ENCODE measurements at places on chromosomes 16 and 17.

GRCh38 chr17:46768540-46768870, 50.0 kb downstream of the WNT3 start:
- no peak for DNase-seq

DNA sequence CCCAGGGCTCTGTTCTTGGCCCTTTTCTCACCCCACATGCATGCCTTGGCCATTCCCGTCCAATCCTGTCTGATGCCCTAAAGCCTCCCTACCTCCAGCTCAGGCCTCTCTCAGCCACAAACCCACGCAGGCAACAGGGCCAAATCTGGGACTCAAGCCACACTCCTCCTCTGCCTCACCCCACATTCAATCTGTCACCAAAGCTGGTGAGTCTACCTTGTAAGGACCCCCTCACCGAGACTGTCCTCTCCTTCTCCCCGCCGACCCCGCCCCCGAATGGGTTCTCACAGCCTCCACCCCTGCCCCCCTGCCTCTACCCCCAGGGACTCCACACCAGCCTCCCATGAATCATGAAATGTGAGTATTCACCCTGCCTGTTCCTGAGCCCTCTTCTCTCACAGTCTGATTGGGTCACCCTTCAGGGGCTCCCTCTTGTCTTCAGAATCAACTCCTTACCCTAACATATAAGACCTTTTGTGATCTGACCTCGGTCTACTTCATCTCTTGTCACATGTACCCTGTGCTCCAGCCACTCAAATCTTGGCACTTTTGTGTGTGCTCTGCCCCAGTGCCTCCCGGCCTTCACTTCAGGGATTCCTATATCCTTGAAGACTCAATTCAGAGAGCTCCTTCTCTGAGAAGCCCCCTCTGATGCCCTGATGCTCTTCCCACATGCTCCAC, 10.7 kb downstream of the EPOP start:
- DNase-seq, result no peak

- DNase-seq, result no peak
Observed at GRCh38 chr17:3035256-3035967, 28.0 kb downstream of the OR1D5 start.

DNA sequence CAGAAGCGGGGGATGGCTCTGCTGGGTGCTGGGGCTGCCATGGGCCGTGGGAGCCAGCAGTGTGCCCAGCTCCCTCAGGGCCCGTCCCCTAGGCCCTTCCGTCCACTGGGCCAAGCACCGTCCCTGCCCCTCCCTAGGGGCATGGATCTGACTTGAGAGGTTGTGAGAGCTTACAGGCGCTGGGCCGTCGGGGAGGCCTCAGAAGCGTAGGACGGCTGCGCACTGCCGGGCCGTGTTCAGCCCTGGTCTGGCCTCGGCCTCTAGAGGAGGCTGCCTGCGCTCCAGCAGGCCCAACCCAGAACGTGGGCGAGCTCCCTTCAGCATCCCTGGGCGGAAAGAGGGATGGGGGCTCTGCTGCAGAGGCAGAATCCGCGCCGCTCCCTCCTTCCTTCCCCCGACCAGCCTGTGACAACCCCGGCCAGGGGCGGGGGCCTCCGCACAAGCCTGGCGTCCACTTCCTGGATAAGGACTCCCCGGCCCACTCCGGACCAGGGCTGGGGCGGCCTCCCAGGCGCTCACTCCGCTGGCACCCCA, 685 bp upstream of the MPG start:
- DNase-seq, result peak; percentile 79

GRCh38 chr17:13266606-13267005, 248.8 kb upstream of the ELAC2 start:
- DNase-seq, result no peak

- no peak for DNase-seq
Observed at GRCh38 chr17:28488533-28489276, 15.3 kb downstream of the SLC13A2 start.

DNA sequence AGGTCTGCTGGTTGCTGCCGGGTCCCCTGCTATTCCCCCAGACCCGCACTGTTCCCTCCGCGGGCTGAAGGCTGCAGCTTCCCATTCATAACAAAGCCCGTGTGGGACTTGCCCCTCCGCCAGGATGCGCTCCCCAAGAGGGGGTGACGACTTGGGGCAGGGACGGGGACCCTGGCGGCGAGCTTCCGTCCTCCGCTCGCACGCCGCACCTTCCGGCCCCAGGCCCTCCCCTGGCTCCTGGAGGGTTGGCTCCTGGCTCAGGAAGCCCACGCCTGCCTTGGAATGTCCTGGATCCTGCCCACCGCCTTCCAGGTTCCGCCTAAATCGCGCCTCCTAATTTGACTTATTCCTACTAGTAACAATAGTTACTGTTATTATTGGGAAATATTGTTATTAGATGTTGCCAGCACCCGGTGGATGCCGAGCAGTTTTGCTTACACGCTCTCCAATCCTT, 1.1 kb upstream of the TFAP4 start:
- peak; percentile 75 for DNase-seq

- DNase-seq, result no peak
Observed at GRCh38 chr16:11507350-11507749, 79.4 kb downstream of the LITAF start.

- DNase-seq, result peak; percentile 62
Observed at GRCh38 chr16:405548-406506, 4.1 kb downstream of the DECR2 start.

DNA sequence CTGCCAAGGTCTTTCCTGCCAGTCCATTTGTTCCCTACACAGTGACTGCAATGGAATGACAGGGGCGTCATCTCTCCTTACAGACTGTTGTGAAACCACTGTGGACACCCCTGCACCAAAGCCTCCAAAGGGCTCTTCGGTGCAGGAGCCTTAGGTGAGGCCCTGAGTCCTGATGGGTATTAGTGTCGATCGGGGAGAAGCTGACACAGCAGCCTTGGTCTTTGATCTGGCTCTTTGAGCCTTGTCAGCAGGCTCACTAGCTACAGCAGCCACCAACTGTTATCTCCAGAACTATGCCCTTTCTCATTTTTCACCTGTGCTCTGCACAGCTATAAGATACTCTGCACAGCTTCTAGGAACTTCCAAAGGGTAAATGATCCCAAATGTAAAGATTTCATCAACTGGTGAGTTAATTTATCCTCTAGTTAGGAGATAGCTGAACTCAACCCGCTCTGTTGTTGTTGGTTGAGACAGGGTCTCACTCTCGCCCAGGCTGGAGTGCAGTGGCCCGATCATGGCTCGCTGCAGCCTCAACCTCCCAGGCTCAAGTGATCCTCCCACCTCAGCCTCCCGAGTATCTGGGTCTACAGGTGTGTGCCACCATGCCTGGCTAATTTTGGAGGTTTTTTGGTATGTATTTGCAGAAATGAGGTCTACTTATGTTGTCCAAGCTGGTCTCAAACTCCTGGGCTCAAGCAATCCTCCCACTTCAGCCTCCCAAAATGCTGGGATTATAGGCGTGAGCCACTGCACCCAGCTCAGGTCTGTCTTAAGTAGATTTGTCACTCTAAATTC, 19.7 kb downstream of the G6PC1 start:
- DNase-seq, result peak; percentile 54

- DNase-seq, result no peak
Observed at GRCh38 chr16:9099131-9099625, 7.7 kb downstream of the HAPSTR1 start.

- no peak for DNase-seq
Observed at GRCh38 chr17:77124192-77124889, 16.4 kb upstream of the SEC14L1 start.

- DNase-seq, result peak; percentile 44
Observed at GRCh38 chr16:49890876-49891275, 35.0 kb upstream of the ZNF423 start.

- no peak for DNase-seq
Observed at GRCh38 chr17:10088444-10088843, 110.0 kb downstream of the GAS7 start.

GRCh38 chr17:39513309-39513708, 52.0 kb downstream of the CDK12 start:
- DNase-seq, result no peak

DNA sequence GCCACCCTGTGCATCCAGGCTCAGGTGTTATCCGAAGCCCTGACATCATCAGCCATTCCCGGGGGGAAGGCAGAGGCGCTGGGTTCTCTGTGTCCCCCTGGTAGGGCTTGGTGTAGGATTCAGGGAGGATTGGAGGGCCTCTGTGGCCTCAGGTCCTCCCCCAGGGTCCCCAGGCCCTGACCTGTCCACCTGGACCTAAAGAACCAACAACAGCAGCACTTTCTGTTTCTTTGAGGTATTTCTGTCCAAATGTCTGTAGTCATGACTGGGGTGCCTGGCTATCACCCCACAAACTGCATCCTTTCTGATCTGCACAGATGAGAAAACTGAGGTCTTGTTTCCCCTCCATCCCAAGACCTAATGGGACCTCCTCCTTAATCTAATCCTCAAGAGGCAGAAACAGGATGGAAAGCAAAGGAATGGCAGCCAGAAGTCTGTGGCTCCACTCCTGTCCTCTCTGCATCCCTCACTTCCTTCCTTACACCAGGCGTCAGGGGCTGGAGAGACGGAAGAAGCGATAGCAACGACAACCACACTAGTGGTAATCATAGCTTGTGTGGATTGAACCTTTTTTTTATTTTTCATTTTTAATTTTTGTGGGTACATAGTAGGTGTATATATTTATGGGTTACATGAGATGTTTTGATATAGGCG, 11.8 kb downstream of the NLRC5 start:
- no peak for DNase-seq

- peak; percentile 33 for DNase-seq
Observed at GRCh38 chr16:68972720-68973119, 129.4 kb downstream of the TANGO6 start.

- DNase-seq, result peak; percentile 58
Observed at GRCh38 chr17:15185625-15185991, 79.5 kb downstream of the PMP22 start.

DNA sequence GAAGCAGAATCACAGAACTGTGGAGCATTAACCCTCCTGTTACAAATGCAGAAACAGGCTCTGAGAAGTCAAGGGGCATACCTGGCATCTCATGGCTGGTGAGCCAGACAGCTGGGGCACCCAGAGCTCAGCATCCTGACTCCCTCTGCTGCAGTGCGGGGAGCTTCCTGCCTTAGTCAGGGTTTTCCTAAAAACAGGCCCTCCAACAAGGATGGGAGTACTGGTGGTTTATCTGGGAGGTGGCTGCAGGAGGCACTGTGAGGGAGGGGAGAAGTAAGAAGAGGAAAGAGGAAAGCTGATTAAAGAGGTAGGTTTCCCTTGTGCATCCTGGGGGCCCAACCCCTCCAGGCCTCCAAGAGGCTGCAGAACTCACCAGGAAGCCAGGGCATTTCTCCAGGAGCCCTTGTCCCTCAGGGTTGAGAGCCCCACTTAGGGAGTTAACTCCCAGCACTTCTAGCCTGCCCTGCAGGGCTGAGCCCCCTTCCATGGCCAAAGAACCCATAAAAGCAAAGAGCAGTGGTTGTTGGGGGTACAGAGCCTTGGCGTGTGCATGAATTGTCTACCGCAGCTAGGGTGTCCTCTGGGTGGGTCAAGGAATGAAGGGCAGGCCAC, 261.5 kb upstream of the RPL38 start:
- DNase-seq, result no peak

- DNase-seq, result no peak
Observed at GRCh38 chr17:35188111-35188510, 6.1 kb downstream of the SLC35G3 start.

DNA sequence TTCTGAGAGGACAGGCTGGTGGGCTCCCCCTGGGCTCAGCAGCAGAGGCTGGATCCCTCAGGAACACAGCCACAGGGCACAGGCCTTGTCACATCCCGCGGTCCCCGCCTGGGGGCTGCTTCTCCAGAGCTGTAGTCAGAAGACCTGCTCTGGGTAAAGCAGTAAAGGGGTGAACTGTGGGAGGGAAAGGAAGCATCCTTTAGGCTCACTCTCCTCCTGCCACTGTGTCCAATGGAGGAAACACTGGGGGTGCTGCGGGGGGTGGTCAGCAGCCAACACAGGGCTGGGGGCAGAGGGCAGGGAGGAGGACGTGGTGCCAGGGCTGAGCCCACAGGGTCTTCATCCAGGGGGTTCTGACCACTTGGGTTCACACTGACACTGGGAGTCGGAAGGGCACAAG, 5.0 kb upstream of the SLC38A8 start:
- no peak for DNase-seq

- DNase-seq, result no peak
Observed at GRCh38 chr16:58498341-58499091, 1.4 kb upstream of the NDRG4 start.

- DNase-seq, result peak; percentile 84
Observed at GRCh38 chr17:59853168-59853918, 39.4 kb downstream of the TUBD1 start.

- no peak for DNase-seq
Observed at GRCh38 chr17:7782240-7782639, 51.8 kb upstream of the KDM6B start.

- DNase-seq, result peak; percentile 75
Observed at GRCh38 chr17:6639586-6640535, 650 bp downstream of the KIAA0753 start.

DNA sequence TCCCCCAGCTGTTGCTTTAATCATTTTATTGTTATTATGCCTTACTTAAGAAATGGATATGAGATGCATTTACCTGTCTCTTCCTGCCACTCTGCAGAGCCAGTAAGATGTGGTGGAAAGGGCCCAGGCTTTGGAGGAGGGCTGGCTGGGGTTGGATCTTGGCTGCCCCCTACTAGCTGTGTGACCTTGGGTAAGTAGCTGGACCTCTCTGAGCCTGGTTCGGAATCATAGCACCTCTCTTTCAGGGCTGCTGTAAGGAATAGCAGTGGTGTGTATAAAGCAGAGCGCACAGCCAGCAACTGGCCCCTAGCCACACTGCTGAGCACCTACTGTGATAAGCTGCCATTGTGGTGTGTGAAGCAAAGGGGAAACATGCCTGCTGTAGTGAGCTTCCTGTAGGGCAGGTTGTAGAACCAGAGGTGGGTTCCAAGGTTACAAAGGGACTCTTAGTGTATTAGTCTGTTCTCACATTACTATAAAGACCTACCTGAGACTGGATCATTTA, 23.9 kb downstream of the MAPT start:
- no peak for DNase-seq

- DNase-seq, result no peak
Observed at GRCh38 chr17:8614988-8615387, 15.5 kb downstream of the MYH10 start.

DNA sequence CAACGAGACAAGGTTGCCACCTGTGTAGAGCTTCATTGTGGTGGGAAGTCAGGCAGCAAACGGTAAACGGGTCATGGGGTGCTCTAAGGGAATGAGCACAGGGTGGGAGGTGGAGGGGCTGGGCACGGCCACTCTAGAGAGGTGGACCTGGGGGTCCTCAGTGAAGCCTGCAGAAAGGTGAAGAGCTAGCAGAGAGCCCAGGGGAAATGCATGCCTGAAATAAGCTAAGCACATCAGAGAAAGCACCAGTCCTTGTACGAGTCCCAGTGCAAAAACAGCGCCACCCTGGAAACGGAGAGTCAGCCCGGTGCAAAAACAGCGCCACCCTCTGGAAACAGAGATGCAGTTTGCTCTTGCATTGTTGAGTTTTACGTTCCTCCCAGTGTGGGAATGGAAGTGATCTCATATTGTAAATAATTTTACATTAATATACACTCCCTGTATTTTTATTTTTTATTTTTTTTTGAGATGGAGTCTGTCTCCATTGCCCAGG, 65.0 kb downstream of the TBC1D16 start:
- DNase-seq, result peak; percentile 75

GRCh38 chr17:81251709-81252301, 12.7 kb downstream of the NDUFAF8 start:
- DNase-seq, result no peak
